ENCODE measurements at places on chromosomes 3 and 15.
A peak's percentile ranks its signal among the peaks of the same experiment; 100 is the strongest.

DNA sequence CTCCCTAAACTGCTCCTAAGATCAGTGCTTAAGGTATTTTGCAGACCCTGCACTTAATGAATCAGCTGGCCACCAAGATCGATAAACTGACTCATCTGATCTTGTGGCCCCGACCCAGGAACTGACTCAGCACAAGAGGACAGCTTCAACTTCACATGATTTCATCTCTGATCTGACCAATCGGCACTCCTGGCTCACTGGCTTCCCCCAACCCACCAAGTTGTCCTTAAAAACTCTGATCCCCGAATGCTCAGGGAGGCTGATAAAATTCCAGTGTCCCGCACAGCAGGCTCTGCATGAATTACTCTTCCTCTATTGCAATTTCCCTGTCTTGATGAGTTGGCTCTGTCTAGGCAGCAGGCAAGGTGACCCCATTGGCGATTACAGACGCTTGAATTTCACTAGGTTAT, 13.5 kb downstream of the HTR3E start:
- no peak for DNase-seq

DNA sequence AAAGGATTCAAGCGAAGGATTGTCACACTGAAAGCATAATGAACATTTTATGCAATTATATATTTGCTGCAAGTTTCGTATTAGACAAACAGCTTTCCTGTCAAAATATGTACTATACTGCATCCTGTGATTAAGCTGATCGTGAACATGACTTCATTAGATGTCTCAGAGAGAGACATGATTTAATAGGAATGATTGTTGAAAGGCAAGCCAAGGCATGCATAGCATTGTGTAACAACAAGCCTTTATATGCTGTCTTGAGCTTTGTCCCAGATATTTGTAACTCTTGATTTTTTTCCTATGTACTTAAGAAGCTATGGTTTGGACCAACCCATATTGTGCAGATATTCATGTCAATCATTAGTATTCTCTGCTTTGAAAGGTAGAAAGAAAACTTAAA, 309.1 kb downstream of the KCNH8 start:
- no peak for DNase-seq

DNA sequence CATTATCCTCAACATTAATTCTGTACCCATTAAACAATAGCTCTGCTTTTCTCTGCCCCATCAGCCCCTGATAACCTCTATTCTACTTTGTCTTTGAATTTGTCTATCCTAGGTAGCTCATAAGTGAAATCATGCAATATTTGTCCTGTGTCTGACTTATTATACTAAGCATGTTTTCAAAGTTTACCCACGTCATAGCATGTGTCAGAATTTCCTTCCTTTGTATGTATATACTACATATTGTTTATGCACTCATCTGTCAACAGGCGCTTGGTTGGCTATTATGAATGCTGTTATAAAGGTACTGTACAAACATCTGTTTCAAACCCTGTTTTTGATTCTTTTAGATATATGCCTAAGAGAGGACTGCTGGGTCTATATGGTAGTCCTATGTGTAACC, 18.2 kb downstream of the CSNK1G1 start:
- DNase-seq = peak; percentile 12

DNA sequence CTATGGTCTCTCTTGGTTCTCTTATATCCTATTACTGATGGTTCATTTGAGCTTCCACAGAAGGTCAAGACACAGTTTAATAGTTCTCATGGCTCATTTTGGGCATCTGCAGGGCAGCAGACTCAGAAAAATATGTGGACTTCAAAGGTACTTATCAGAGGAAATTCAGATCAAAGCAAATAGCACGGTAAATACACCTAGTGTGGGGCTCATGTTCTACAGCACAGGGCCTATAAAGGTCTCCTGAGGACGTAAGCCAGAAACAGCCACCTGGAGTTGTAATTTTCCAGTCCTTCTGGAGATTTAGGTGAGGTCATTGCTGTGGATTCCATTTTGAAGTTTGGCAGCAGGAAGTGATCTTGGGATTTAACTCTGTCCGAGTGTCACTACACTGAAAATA, 134.5 kb upstream of the SGO1 start:
- no peak for DNase-seq

DNA sequence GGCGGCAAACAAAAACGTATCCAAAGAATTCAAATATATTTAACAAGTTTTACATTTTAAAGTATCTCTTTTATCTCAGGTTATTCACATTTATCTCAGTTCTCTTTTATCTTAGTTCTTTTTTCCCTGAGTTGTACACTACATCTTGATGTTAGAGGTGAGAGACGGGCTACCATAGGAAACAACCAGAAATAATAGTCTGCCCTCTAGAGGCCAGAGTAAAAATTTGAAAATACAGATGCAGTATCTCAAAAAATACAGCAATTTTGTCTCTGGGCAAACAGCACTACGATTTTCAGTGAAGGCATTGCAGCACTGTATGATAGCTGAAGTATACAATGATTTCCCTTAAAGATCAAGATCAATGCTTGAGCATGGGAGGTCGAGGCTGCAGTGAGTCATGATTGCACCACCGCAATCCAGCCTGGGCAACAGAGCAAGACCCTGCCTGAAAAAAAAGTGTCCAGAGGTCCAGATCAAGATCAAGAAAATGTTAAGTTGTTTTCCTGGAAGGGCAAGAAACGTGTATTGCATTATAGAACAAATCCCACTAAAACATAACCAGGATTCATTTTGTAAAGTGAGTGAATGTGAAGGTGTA, 82.6 kb upstream of the ATP11B start:
- DNase-seq = no peak

DNA sequence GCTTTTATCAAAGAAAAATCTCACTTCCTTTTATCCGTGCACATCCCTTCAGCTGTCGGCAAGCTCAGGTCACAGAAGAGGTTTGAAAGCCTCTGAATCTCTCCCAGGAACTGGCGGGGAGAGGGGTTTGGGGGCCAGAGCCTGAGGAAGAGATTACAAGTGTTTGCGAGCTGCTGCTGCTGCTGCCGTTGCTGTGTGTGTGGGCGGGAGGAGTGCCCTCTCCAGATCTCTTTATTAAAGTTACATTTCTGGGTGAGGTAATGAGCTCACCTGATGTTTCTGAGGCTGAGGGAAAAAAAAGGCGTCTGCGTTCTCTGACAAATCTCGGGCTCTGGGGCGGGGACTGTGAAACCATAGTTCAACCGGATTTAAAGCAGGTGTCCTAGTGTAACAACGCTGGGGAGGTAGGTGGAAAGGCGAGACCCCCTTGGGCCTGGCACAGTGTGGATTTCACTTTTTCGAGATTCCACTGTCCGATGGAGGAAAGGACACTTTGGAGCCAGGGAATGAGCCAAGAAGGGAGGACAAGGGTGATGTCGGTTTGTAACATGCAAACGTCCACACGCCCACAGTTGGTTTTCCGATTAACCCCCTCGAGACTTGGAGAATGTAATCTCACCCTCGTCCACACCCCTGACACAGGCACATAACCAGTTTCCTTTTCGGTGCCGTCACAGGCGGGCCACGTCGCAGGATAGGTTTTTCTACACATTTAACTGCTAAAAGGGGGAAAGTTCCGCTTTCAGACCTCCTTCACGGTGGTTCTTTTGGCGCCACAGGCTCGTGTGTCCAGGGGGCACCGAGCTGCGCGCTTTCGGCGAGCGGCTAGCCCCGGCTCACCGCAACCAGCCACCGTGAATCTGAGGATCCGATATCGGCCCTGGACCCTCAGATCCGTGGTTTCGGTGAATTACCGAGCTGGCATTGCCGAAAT, 2.1 kb downstream of the ALCAM start:
- DNase-seq = peak; percentile 78

- DNase-seq = no peak
Observed at GRCh38 chr15:45386974-45387373, 8.6 kb upstream of the GATM start.

DNA sequence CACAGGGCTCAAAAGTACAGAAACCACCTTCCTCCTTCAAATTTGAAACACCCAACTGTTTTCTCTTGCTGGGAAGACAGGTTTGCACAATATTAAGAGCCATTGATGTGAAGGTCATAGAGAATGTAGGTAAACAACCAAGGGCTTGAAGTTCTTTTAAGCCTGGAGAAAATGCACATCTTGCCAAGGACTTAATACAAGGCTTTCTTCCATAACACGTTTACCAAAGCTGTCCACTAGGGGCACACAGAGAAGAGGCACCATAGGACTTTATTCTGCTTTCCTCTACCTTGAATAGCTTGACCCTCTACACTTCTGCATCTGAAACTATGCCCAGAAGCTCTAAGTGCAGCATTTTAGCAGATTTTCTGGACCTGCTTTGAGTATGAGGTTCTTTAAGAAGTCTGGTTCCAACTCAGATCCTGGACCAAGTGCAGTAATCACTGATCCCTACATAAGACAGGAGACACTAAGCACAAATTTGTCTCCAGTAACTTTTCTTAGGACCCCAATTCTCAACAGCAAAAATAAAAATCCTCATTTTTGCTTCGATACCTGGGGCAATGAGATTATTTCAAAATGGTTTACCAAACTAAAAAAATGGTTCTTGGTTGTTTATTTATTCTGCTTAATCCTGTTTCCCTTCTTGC, 138.0 kb downstream of the FBN1 start:
- no peak for DNase-seq

- peak; percentile 41 for DNase-seq
Observed at GRCh38 chr3:192207651-192208050, 519.7 kb downstream of the FGF12 start.

DNA sequence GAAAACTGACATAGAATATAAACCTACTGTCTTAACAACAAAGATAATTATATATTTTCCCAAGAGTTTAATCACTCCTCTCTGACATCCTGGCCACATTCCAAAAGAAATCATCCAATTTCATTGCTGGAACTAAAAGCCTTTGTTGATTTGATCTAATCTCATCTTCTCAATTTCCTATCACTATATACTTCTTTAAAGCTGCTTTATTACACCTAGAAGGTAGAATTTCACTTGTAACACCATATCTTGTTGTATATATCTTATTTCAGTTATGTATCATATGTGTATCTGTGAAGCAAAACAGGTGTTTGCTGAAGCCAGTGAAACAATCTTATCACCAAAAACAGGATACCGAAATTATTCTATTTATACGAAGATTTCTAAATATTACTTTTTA, 740.2 kb downstream of the ROBO1 start:
- DNase-seq = no peak

DNA sequence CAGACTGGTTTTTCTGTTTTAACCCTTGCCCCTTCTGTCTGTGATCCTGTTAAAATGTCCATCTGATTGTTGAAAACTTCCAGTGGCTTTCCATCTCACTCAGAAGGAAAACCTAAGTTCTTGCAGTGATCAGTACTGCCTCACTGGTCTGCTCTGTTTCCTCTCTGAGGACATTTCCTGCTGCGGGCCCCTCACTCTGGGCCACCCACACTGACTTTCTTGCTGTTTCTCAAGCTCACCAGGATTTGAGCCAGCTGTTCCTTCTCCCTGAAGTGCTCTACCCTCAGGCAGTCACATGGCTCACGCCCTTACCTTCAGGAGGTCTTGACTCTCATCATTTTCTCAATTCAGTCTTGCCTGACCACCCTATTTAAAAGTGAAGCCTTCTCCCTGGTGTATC, 1.8 kb downstream of the GRK7 start:
- peak; percentile 21 for DNase-seq

DNA sequence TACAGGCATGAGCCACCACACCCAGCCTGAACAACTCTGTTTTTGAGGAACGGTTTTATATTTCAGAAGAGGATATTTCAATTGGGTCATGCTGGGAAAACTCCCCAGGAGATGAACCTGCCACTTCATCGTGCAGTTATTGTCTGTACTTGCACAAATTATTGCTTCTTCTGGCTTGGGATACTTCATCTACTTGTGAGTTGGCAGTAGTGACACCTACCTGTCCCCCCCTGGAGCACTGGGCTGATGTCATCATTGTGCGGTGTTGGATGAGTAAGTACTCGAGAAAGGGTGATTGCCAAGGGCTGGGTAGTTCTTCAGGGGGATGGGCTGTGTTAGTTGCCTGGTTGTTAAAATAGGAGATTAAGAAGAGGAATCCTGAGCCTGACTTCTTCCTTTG, 85.1 kb upstream of the SAMMSON start:
- no peak for DNase-seq

DNA sequence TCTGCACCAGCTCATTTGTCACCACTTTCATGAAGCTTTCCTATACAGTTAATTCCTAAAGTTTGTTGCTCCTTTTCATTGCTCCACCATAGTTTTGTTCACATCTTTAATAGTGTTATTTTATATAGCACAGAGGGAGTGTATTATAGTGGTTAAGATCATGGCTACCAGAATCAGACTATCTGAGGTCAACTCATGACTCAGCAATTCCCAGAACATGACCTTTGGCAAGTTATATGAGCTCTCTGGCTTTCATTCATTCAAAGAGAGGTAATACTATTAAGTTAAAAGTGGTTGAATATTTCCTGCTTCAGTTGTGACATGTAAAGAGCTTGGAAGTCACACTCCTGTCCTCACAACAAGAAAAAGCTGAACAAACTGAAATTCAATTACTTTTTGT, 1073.5 kb downstream of the NAALADL2 start:
- DNase-seq = no peak

DNA sequence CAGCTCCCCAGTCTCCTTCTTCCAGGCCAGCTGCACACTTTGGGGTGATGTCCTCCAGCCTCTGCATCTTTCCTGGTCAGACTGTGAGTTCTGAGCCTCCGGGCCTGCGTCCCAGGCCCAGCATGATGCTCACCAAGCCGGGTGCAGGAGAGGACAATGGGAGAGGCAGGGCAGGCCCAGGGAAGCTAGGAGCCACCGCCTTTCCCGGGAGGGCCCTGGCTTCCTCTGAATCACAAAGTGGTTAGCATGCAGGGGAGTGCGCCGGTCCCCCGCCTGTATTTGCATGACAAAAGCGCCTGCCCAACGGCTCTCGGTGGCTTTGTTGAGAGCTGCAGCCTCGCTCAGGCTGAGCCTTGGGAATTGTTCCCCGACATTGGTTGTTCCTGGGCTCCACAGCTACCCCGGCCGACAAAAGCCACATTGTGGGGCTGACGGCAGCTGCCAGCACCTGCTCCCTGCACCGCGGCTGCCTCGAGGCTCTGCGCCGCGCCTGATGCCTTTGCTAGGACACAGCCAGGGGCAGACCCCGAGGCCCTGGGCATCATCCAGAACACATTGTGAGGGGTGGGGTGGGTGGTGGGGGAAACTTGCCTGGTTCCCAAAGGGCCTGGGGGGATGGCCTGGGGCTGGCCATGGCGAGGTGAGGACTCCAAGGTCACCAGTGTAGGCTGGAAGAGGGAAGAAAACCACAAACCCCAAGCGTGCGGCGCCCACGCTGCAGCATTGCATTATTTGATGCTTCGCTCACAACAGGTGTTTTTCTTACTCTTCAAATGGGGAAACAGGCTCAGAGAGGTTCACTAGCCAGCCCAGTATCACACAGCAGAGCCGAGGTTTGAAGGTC, 20.0 kb upstream of the KLF13 start:
- peak; percentile 71 for DNase-seq

DNA sequence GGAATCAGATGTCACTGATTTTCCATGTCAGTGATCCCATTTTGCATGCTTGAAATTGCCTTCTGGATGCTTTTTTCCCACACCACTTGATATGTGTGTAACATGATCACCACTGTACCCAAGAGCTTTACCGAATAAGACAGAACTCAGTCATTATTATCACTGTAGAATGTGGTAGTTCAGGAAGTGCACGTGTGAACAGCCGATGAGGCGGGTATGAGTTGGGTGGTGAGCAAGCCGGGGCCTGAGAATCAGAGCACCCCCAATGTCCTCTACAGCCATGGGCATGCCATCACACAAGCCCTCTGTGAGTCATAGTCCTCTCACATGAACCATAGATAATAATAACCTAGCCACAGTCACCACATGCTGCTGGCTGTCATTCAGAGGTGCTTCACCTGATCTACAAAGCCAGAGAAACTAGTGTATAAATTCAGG, 470.8 kb downstream of the SOX2 start:
- DNase-seq = no peak

- no peak for DNase-seq
Observed at GRCh38 chr15:52171807-52172206, 19.4 kb downstream of the GNB5 start.

Measured in left lung (tissue), 14 donors.